ENCODE measurements at places on chromosomes 7 and 10.

DNA sequence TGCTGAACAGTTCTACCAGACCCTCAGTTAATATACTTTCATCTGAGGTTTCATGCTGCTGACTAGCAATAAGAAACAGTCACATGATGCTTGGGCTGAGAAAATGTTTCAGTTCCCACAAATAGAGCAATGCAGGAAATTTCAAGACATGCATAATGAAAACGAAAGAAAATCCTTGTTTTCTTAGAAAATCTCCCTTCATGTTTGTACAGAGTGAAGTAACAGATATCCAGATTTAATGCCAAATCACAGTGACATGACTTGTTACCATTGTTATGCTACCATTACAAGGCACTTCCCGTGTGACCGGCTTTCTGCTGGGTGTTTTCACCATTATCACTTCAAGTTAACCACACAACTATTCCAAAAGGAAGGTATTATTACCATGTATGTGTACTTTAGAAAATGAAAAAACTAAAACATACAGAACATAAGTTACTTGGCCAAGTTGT, 121.7 kb downstream of the DOCK4 start:
- DNase-seq = peak; percentile 78

GRCh38 chr7:51162724-51163329, 153.8 kb downstream of the COBL start:
- DNase-seq = peak; percentile 12

DNA sequence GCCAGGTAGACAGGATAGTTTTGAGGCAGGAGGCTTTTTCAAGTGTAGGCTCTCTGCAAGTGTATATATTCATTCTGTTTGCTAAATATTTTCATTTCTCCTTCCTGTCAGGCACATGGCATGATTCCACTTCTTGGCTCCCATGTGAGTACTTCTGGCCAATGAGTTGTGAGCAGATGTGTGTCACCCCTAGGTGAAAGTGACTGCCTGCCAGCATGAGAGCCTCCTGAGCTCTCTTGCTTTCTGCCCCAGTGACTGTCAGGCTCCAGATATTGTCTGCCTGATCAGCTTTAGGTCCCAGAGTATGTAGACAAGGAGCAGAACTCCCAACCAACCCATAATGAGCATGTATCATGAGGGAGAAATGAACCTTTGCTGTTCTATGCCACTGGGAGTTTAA, 257.6 kb upstream of the NPY start:
- no peak for DNase-seq

- DNase-seq = no peak
Observed at GRCh38 chr10:95741807-95742467, 14.0 kb upstream of the ENTPD1 start.

- no peak for DNase-seq
Observed at GRCh38 chr7:18583305-18583704, 87.8 kb downstream of the HDAC9 start.

DNA sequence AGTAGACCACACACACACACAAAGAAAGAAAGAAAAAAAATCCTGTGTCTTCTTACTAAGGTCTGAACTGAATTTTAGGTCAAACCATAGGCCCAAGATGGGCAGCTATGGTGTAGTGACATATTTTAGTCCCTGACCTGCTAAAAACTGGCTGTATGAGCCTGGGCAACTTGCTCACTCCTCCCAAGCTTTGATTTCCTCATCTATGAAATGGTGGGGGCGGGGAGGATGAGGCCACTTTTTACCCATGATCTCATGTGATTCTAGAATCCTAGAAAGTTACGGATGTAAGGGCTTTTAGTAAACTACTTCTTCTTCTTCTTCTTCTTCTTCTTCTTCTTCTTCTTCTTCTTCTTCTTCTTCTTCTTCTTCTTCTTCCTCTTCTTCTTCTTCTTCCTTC, 6.1 kb upstream of the CCL24 start:
- DNase-seq = peak; percentile 79

GRCh38 chr10:33709008-33709753, 374.7 kb upstream of the NRP1 start:
- no peak for DNase-seq

- no peak for DNase-seq
Observed at GRCh38 chr10:116671274-116671926, 50.6 kb downstream of the PNLIPRP2 start.

- DNase-seq = no peak
Observed at GRCh38 chr10:34759161-34759836, 55.8 kb downstream of the PARD3 start.

DNA sequence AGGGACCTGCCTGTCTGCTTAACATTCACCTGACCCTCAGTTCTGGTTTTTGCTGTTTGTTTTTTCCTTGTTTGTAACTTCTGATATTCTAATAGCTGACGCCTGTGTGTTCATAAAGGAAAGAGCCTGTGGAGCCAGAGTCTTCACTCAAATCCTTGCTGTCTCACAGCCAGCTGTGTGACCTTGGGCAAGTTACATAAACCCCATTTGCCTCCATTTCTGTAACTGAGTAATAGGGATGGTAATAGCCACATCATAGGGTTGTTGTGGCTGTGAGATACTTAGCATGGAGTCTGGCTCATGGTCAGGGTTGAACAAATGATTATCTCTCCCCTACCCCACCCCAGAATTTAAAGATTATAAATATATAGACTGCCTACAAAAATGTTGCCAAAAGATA, 27.0 kb downstream of the WBP1L start:
- no peak for DNase-seq

DNA sequence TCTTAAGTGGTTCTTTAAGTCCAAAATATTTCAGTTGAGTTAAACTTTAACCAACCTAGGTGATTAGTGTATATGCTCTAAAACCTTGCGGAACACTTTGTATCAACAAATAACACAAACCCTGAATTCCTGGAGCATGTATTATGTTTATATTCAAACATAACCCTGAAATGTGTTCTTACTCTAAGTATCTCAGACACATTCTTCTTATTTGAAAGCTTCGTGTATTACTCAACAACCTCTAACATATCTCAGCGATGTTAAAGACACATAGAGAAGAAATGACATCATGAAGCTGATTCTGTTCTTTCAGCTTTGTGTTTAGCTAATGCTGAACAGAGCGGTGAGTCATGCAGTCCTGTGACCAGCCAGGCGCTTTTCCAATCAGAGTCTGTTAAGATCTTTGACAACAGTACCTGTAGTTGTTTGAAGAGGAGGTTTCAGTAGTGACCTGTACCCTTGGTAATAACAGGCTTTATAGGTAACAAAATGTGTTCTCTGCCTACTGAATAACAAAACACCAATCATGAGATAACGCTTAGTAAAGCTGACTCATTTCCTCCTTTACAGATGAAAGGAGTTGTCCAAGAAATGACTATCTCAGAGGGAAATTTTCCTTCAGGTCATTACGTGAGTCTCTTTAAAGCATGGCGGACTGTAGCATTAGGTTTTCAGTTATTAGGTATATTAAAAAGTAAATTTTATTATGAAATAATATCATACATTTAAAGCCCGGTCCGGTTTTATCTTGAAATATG, 67.3 kb upstream of the KLF6 start:
- DNase-seq = peak; percentile 99

GRCh38 chr10:14583252-14583651, 191.4 kb downstream of the FAM107B start:
- DNase-seq = no peak

DNA sequence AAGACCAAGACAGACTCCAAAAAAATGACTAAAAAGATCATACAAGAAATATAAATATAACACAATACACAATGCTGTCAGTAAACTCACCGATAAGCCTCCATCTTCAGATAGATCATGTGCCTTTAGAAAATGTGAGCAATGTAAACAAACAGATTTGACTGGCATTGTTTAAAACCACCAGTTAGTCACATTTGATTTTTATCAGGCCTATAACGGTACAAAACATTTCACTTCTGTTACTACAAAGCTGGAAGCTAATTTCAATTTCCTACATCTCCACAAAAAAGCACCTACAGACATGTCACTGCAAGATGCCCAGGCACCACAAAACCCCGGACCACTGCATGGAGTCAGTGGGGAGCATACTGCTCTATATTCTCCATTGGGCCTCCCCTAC, 18.9 kb downstream of the SGMS1 start:
- no peak for DNase-seq

DNA sequence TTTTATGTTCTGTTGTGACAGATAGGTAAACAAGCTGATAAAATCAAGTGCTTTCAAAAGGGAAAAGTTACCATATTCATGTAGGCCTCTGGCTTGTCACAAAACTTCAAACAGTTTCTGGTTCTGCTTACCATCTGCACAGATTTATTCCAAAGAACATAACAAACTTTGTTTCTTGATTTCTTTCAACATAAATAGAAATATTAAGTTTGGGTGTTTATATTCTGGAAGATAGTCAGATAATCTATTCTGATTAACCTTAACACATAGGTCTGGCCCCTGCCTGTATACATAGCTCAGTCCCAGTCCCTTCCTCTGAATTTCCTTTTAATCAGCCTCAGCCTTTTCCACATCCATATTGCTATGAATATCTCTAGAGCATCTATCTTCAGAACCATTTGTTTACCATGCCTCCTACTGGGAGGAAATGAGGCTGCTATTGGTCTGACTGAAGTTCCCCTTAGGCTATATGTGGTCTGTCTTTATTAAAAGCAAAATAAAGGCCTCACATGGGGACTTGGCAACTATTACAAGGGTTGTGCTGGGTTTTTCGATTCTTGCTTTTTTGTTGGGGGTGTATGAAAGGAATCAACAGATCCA, 319.0 kb downstream of the HPSE2 start:
- no peak for DNase-seq

GRCh38 chr10:84117686-84118394, 21.5 kb upstream of the GHITM start:
- no peak for DNase-seq

- peak; percentile 76 for DNase-seq
Observed at GRCh38 chr10:103696411-103697145, 158.8 kb downstream of the SH3PXD2A start.

GRCh38 chr7:1288390-1288995, 55.8 kb downstream of the UNCX start:
- no peak for DNase-seq

DNA sequence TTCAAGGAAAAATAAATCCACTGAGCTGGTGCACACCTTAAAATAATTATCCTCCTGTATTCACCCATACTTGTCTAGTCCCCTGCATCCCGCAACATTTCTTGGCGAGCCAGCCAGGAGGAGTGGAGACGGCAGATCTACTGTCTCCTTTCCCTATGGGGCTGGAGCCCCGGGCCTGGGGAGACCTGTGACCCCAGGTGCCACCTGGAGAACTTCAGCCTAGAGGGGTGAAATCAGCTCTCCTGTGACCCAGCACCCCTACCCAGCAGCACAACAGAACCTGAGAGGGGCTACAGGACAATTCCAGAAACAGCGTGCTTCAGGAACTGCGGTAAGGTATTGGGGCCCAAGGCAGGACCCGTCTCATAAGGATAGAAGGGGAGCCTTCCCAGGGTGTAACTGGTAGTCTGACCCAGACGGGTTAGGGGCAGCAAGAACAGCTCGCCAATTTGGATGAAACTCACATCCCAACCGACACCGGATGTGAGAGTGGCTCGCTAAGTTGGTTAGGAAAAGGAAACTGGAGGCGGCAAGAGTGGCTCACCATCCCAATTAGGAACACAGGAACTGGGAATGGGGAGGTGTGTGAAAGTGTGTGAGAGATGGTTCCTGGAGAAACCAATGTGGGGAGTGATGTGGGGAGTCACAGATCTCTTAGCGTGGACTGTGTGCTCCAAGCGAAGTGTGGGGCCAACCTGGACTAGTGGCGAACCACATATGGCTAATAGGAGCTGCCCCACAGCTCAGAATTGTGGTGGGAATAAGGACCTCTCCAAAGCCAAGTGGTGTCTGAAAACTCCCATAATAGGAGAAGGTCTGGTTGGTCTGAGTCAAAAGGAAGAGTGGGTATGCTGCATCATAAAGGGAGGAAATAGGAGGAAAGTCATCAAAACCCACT, 15.1 kb upstream of the DENND2A start:
- DNase-seq = no peak
